ENCODE measurements at places on chromosomes 1 and 21. TPM values are rescaled to one million over a fixed set of nuclear protein-coding genes. Genes with fewer than 3 reads are reported as not detected.

Gene LDLRAD1
- total RNA-seq, result not detected

Gene FCRL5
- total RNA-seq, result not detected

Gene GBP7
- total RNA-seq, result 0.17 TPM

Gene SELL
- 8.5 TPM for total RNA-seq

DNA sequence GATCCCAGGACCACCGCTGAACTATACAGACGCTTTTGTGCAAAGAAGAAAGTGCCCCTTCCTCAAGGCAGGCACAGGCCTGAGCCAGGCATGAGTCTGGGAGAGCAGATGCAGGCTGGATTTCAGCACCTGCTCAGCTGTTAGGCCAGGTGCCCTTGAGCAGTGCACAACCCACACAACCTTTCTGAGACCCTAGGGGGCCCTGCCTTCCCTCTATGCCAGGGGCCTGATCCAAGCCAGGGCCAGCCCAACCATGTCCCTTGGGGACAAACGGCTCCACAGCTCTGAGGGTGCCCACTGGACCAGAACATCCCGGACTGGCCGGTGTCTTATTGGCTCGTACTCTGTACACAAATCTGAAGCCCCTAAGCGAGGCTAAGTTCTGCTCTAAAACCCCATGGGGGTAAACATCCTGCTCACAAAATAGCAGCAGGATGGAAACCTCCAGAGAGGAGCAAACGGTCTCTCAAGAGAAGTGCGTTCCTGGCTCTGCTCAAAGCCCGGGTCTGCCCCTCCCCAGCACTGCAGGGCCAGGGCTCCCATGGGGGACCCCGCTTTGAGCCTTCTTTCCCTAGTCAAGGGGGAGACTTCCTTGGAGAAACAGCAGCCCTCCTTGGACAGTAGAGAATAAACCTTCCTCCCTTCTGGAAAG, 275.1 kb downstream of the NPHP4 start:
- no peaks in the 10 kb centered on the region for H3K36me3 ChIP-seq
- peaks cover 34% of the 10 kb centered on the region for H3K27me3 ChIP-seq
- H3K27ac ChIP-seq, result no peak overlapping the region
- H3K4me3 ChIP-seq, result no peak overlapping the region

- H3K4me1 ChIP-seq, result no peaks in the 10 kb centered on the region
- H3K27me3 ChIP-seq, result no peaks in the 10 kb centered on the region
- no peak overlapping the region for H3K27ac ChIP-seq
- peak; percentile 68 for DNase-seq
- no peaks in the 10 kb centered on the region for H3K36me3 ChIP-seq
- H3K4me3 ChIP-seq, result no peak overlapping the region
These were observed 37.1 kb upstream of the EPB41 start for GRCh38 chr1:28877132-28877781.

DNA sequence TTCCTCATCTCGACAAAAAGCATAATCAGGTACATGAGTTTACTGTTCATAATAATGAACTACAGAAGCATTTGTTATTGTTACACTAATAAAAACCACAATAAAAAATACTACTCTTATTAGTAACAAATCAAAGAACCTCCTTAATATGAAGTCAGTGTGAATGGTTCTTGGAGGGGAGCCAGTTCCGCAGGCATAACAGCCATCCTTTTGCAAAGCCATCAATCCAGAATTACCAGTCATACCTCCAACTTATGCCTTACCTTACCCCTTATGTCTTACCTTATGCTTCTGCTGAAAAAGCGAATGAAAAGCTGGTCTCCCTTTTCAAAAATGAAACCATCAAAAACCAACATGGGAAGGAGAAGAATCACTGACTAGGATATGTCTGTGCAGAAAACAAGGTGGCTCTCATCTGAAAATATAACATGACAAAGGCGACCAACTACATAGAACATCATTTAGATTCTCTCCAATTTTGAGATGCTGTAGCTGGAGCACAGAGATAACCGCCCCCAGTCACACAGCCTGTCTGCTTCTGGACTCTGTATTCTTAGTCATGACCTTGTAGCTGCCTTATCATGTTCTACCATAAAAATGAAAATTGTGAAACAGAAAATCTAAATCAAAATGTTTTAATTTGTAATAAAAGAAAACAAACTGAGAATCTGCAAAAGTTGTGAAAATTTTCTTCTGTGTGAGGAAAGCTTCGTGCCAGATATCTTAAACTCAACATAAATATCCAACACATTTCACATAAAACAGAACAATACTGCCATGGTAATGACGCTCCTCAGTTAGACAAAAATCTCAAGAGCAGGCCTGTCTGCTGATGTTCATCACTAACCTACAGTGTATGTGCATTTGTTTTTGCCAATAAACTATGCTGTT, 438.2 kb downstream of the SMYD3 start:
- no peaks in the 10 kb centered on the region for H3K27me3 ChIP-seq
- H3K4me3 ChIP-seq, result no peak overlapping the region
- H3K27ac ChIP-seq, result no peak overlapping the region
- H3K4me1 ChIP-seq, result peaks cover 3% of the 10 kb centered on the region
- H3K36me3 ChIP-seq, result no peaks in the 10 kb centered on the region
- DNase-seq, result no peak

DNA sequence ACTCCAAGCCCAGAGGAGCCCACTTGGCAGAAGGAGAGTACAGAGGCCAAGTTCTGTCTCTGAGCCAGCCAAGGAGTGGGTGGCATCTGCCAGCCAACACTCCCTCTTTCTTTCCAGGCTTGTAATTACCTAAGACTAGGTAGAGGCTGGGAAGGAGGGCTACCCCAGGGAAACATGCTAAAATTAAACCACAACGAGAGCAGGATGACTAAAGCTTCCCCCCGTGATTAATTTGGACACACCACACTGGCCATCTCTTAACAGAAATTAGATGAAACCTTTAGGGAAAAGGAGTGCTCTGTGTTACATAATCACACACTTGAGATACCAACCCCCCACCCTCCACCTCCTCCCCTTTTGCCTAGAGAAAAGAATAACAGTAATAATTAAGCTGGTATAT, 102.1 kb upstream of the ZC3H12A start:
- H3K4me1 ChIP-seq, result no peaks in the 10 kb centered on the region
- no peak for DNase-seq
- H3K4me3 ChIP-seq, result no peak overlapping the region
- no peaks in the 10 kb centered on the region for H3K27me3 ChIP-seq

- H3K36me3 ChIP-seq, result no peaks in the 10 kb centered on the region
- no peak for DNase-seq
- no peak overlapping the region for H3K4me3 ChIP-seq
- H3K27me3 ChIP-seq, result peaks cover 10% of the 10 kb centered on the region
- H3K4me1 ChIP-seq, result no peaks in the 10 kb centered on the region
These were observed 70.8 kb downstream of the KIF26B start for GRCh38 chr1:245225322-245226202.

- no peak overlapping the region for H3K27ac ChIP-seq
- H3K36me3 ChIP-seq, result no peaks in the 10 kb centered on the region
- no peaks in the 10 kb centered on the region for H3K4me1 ChIP-seq
- peaks cover 6% of the 10 kb centered on the region for H3K27me3 ChIP-seq
- DNase-seq, result no peak
These were observed 88.1 kb upstream of the SLC35F3 start for GRCh38 chr1:233816348-233816747.

GRCh38 chr1:210262897-210263272, 30.3 kb downstream of the SERTAD4 start:
- H3K36me3 ChIP-seq, result no peaks in the 10 kb centered on the region
- peaks cover 36% of the 10 kb centered on the region for H3K4me1 ChIP-seq
- no peak overlapping the region for H3K4me3 ChIP-seq
- H3K27ac ChIP-seq, result peak overlapping the region; percentile 76

All from heart right ventricle (tissue), 16 donors.